ENCODE measurements at places on chromosomes 6 and 20. TPM values are rescaled to one million over a fixed set of nuclear protein-coding genes. Genes with fewer than 3 reads are reported as not detected.

Gene CLDN20
- total RNA-seq: not detected

Gene TMEM170B
- 2.3 TPM for total RNA-seq

Gene ZSCAN16
- 3.2 TPM for total RNA-seq

Gene RPL7L1
- 117 TPM for total RNA-seq

Gene IL17A
- total RNA-seq: not detected

Gene LY6G6D
- total RNA-seq: not detected

Gene SYCP2L
- not detected for total RNA-seq

Gene FERMT1
- total RNA-seq: 4.3 TPM

Gene HLA-DMB
- total RNA-seq: 1.7 TPM

Gene BMP6
- under 0.01 TPM for total RNA-seq

Gene PPP1R3G
- 1.3 TPM for total RNA-seq

Gene PROKR2
- total RNA-seq: not detected

Gene AARS2
- total RNA-seq: 10.0 TPM

Gene OLIG3
- not detected for total RNA-seq

Gene SLC26A8
- total RNA-seq: not detected

Gene THBD
- total RNA-seq: 0.32 TPM

Gene C6orf15
- total RNA-seq: not detected

Gene KCNQ2
- not detected for total RNA-seq

Gene GSTA2
- total RNA-seq: not detected

Gene DCDC2
- under 0.01 TPM for total RNA-seq

Gene ARFRP1
- 24.2 TPM for total RNA-seq
